Stimulated activated naive B cell treated with anti-CD40 and anti-IgM and Interleukin-4, amounts not matched to agents 10 μg/mL and 1 μg/mL and 100 μg/mL, for 72 hours (primary cell): ENCODE measurements at places on chromosomes 12 and 14.
A peak's percentile ranks its signal among the peaks of the same experiment; 100 is the strongest.

- DNase-seq: no peak
Observed at GRCh38 chr14:89180546-89180945, 236.5 kb downstream of the FOXN3 start.

- DNase-seq: no peak
Observed at GRCh38 chr12:131147894-131148293, 194.2 kb downstream of the ADGRD1 start.

DNA sequence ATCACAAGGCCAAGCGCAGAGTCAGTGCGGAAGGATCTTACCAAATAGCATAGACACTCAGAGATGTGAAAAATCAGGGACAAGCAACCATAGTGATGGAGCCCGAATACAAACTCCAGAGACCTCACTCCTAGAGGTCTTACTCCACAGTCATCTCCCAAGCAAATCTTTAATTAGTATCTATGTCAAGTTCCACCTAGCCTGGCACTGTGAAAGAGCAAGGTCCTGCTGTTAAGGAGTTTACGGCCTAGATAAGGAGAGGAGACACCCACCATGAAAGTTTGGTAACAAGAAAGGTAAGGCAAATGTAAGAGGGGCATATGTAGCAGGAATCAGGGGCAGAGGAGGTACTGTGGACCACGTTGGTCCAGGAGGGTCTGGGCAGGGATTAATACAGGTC lies 7.4 kb upstream of the PLEKHG6 start:
- no peak for DNase-seq

DNA sequence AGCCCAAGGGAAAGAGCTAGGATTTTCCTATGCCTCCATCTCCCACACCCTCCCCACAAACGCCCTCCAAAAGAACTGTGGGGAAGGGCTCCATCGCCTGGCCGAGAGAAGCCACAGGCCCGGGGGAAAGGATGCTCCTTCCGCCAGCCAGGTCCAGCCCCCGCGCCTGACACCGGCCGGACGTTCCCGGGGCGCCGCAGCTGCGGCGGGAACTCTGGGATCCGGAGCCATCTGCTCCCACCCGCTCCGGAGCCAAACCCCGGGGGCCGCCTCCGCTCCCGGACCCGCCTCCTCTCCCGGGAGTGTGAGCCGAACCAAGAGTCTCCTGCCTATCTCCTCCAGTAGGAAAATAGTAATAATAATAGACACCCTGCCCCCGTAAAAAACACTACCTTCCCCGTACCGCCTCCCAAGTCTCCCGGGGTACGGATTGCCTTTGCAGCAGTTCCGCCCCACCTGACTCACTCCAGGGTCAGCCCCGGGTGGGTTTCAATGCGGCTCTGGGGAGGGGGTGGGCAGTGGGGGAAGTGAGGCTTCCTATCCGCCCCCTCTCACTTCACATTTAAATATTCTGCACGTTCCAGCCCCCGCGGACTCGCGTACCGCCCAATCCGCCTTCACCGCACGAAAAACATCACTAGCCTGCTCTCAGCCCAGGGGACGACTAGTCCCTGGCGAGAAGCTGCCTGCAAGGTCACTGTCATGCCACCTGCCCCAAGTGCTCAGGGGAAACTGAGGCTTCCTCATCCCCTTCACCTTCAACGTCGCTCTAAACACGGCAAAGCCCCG lies 2.4 kb downstream of the AGAP2 start:
- no peak for DNase-seq

DNA sequence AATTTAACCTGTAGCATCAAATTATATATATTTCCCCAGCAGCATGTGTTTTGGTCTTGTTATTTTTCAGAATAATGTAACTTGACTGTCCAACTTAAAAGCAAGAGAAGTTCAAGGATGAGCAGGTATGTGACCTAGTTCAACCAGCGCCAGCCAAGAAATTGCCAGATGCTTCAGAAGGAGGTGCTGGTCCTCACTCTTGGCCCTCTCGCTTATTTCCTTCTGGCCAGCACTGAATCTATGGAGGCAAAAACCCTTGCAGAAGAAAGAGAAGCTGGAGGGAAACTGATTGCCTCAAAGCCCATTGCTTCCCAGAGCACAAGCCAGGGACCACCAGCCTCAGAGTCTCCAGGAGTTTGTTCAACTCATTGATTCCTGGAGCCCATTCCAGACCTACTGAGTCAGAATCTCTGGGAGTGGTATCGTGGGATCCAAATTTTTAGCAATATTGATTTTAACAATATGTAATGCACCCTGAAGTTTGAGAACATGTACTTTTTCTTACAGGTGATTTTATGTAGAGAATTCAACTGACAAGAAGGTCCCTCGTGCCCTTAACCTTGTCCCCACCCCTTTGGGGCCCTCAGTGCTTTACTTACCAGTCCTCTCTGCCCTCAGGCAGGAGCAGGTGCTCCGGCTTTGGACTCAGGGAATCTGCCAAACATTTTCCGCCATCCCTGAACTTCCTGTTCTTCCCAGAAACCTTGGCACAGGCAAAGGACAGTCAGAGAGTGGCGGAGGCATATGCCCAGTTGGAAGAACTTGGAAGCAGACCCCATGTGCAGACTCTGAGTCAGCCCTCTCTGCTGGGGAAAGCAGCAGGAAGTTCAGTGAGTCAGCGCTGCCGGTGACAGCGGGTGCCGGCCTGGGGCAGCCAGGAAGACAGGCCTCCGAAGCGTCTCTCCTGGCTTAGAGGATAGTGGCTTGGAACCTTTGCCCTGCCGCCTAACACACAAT lies 10.4 kb downstream of the BEST3 start:
- DNase-seq: no peak

DNA sequence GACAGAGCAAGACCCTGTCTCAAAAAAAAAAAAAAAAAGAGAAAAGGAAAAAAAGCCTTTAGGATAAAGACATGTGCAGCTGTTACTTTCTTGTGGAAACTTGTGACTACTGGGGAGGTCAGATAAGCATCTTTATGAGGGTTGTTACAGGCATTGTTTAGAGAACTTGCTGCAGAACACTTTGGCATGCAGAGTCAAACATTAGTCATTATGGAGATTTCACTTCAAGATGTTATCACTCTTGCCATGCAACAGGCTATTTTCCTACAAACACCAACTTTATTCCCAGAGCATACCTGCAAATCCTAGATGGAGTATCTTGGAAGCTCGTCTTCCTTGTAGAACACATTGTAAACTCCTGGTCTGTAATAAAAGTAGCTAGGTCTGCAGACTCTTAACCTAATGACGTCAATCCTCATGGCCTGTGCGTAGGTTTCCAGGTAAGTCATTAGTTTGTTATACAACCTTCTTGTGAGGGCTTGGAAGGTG lies 36.3 kb upstream of the WDR89 start:
- DNase-seq: no peak

DNA sequence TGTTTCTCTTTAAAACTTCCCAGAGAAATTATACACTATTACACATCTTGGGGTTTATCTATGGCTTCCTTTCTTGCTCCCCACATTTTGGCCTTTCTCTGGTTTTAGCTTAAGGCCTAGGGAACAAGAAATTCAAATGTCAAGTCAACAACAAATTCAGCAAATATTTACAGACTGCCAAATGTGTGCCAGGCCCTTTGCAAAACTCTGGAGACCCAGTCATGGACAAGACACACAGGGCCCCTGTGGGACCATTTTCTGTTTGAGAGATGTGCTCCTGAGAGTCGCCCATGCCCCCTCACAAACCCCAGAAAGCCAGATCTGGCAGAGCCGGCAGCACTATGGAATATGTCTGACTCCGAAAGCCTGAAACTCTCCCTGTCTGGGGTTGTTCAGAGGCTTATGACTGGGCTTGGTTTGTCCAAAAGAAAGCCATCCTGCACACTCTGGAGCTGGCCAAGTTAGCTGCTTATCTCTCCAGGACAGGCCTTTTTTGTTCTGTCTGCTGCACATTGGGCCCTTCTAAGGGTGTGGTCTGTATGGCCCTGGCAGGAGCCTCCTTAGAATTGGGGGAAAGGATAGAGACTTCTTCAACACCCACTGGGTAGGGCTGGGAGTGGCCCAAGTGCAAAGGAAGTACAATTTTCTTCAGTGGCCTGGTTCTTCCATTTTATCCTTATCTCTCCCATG lies 1.1 kb upstream of the KRT3 start:
- no peak for DNase-seq

- DNase-seq: peak; percentile 64
Observed at GRCh38 chr14:31937730-31938346, 139.3 kb upstream of the ARHGAP5 start.

DNA sequence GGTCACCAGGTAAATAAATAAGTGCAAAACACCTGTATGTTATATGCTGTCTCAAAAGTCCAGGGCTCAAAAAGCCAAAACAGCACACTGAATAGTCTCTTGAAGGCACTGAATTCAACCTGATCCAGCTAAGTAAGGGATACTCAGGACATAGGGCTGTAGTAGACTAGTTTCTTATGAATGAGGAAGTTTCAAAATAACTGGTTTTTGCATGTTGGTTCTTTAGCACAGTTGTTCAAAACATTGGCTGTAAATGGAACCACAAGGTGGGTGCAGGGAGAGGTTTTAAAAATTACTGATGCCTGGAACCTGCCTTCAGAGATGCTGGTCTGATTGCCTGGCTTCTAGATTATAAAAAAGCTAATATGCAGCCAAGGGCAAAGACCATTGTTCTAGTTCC lies 34.1 kb downstream of the NDUFA12 start:
- DNase-seq: no peak

DNA sequence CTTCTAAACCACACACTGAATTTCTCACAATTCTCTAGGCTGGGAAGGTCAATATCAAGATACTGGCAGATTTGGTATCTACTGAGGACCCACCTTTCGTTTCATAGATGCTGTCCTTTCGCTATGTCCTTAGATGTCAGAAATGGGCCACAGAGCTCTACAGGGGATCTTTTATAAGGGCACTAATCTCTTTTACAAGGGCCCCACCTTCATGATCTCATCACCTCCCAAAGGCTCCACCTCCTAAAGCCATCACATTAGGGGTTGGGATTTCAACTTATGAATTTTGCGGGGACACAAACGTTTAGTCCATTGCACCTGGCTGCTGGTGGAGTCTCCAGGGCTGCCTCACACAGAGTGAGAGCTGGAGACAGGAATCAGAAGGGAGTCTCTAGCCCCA lies 79.9 kb downstream of the ACACB start:
- no peak for DNase-seq

DNA sequence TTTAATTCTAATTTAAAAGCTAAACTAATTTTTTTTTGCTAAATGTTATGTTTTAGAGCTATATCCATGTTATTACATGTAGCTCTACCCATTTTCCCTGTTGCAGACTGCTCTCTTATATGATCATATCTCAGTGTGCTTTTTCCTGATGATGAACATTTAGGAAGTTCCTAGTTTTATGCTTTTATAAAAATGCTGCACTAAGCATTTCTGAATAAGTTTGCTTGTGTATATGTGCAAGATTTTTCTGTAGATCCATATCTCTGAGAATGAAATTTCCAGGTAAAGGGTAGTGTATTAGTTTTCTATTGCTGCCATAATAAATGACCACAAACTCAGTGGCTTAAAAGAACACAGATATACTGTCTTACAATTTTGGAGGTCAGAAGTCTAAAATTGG lies 374.4 kb upstream of the E2F7 start:
- no peak for DNase-seq

DNA sequence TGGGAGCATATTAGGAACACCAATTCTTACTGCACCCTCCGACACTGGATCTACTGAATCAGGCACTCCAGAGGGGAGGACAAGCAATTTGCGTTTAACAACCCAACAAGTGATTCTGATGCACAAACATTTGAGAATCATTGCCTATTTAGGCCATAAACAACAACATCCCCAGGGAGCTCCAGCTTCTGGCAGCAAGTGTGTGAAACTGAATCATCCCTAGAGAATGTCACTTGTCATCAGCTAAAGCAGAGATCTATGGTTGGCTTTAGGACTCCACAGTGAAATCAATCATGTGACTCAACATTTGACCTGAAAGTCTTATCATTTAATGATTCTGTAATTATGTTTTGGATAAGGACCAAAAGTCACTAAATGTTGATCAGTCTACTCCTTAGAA lies 505.0 kb upstream of the FLRT2 start:
- no peak for DNase-seq

- no peak for DNase-seq
Observed at GRCh38 chr12:54759751-54760150, 94.6 kb upstream of the MUCL1 start.

DNA sequence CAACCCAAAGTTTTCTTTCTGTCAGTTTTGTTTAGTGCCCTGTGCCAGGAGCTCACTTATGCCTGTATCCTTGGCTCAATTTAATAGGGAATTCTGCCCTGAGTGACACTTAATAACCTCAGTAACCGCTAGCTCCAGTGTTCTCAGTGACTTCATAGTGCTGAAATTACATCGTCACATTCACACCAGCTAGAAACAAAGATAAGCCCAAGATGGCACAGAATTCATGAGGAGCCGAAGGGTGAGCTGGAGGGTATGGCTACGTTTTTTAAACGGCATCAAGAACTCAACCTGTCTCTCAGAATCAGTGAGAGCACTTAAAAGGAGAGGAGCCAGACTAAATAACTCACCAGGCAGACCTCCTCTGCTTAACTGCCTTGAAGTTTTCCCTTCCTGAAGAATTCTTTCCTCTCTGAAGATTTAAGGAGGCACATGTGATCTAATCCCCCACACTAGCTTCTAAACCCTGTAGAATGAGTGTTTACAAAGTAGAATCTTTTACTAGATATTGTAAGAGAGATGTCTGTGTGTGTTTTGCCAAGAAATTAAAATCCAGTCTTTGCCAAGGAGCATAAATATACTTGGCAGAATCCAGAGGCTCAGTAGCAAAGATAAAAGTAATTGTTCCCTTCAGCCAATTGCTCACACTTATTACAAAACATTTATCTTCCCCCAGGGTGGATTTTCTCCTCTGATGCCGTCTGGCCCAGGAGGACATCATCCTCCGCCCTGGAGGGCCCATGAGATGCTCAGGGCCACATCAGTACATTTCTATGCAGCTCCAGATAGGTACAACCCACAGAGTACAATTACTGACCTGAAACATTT lies 37.3 kb downstream of the PTGER2 start:
- DNase-seq: no peak

- no peak for DNase-seq
Observed at GRCh38 chr12:93880853-93881522, 203.8 kb downstream of the CRADD start.

DNA sequence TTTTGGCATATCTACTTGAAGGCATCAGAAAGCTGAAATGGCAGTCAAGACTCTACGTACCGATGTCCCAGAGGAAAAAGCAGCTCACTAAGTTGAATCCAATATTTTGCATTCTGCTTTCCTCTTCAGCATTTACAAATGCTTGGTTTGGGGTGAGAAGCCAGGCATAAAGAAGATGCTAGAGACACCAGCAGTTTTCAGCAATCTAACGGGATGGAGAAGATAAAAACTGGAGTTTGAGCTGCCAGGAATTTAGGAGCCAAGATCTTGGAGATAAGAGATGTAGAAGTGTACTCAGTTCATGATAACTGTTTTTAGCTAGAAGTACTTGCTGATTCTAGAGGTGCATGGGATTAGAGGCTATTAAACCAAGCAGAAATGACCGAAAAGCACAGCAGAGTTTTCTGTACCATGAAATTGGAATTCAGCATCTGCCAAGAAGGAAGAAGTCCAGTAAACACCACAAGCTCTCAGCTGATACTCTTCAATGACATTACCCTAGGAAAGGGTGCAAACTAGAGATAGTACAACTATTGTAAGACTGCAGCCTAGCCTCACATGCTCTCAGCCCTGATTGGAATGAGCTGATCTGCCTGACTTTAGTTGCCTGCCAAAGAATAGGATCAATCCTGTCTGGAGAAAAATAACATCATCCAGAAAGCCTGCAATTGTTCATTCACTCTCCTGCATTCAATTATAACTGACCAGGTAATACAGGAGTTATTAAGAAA lies 7.4 kb upstream of the ALDH1L2 start:
- no peak for DNase-seq
